ENCODE measurements at places on chromosomes 2 and 18. TPM values are rescaled to one million over a fixed set of nuclear protein-coding genes. Genes with fewer than 3 reads are reported as not detected.

- DNase-seq, result no peak
Measured at GRCh38 chr2:51516667-51517066, 484.7 kb upstream of the NRXN1 start.

- no peak for DNase-seq
Measured at GRCh38 chr2:151033271-151034248, 228.1 kb downstream of the RBM43 start.

Gene BZW1
- 92.9 TPM for total RNA-seq

DNA sequence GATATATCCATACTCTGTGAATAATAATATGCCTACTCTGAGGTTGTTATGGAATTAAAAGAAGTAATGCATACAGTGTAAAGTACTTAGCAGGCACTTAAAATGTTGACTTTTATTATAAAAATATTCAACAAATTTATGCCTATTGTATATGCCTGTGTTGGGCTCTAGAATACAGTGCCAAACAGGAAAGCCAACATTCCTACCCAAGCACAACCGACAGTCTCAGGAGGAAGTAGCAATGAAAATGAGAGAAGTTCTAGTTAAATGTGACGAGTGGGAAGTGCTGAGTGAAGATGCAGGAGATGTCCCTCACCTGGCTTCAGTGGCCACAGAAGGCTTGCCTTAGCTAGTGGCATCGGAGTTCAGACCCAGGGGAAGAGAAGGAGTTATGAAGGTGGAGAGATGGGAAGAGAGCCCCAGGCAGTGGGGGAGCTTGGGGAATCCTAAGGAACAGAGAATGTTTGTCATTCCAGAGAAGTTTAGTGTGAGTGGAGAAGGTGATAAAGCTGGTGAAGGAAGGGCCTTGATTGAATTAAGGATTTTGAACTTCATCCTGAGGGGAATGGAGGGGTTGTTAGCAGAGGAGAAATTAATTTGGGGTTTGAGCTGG lies 105.4 kb upstream of the CNGA3 start:
- DNase-seq, result no peak

Gene CRYGD
- not detected for total RNA-seq

Gene INPP5D
- total RNA-seq, result 6.8 TPM

GRCh38 chr2:23709311-23709710 lies 217.6 kb downstream of the ATAD2B start:
- DNase-seq, result no peak

DNA sequence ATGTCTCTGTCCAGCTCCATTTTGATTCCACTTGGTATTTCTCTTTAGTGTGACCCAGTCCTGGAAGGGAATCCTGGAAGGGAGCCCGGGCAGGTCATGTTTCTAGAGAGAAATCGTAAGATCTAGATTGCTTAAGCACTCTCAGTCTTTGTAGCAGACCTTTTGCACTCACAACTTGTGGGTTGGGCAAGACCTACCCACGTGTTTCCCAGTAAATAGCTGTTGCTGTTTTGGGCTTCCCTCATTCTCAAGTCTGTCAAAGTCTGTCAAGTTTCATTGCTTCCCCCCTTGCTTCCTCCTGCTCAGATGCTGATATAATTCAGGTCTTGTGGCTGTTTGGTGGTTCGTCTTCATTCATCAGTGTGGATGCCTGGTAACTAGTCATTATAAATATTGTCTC lies 17.4 kb upstream of the NEMP2 start:
- DNase-seq, result peak; percentile 76

Gene CHRNG
- not detected for total RNA-seq

Gene OTX1
- 0.14 TPM for total RNA-seq

DNA sequence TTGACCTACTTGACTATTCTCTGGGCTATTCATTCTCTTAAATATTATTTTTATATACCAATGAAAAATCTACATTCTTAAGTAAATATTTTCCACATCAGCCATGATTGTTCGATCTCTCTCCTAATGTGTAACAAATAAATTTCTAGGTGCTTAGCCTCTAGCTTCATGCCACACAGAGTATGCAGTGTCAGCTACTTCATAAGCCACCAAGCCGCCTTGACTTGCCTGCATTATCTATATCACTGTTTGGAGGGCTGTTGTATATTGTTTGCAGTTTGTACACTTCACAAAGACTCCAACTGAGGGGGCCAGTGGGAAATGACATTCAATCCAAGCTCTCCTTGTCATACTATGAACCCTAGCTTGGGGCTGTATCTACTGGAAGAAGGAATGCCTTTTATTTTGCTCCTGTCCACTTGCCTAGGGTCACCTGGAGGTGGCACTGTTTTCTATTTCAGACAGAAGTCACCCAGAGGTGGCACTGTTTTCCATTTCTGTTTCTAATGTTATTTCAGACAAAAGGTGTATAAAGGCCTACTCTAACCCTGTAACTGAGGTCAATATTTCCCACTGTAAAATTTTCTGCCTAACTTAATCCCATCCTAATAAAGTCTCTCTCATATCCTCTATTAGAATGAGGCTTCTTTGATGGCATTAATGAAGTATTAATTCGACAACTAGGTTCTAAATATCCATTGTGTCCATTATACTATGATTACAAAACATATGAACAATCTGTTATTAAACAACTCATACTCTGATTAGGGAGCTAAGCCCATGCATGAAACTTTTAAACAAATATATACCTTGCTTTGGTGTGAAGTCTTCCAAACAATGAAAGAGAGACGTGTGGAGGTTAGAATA lies 36.4 kb downstream of the COL5A2 start:
- DNase-seq, result no peak

Gene ANKRD30B
- not detected for total RNA-seq

GRCh38 chr18:54316071-54316820 lies 41.4 kb downstream of the STARD6 start:
- no peak for DNase-seq

GRCh38 chr2:21038403-21039073 lies 5.3 kb downstream of the APOB start:
- no peak for DNase-seq

- DNase-seq, result peak; percentile 82
Measured at GRCh38 chr2:221166292-221166691, 405.8 kb downstream of the EPHA4 start.

Gene VWA3B
- 0.09 TPM for total RNA-seq

Gene PROKR1
- total RNA-seq, result 0.04 TPM

Gene C2orf15
- 2.3 TPM for total RNA-seq

GRCh38 chr2:120630031-120630701 lies 105.5 kb upstream of the GLI2 start:
- DNase-seq, result no peak

DNA sequence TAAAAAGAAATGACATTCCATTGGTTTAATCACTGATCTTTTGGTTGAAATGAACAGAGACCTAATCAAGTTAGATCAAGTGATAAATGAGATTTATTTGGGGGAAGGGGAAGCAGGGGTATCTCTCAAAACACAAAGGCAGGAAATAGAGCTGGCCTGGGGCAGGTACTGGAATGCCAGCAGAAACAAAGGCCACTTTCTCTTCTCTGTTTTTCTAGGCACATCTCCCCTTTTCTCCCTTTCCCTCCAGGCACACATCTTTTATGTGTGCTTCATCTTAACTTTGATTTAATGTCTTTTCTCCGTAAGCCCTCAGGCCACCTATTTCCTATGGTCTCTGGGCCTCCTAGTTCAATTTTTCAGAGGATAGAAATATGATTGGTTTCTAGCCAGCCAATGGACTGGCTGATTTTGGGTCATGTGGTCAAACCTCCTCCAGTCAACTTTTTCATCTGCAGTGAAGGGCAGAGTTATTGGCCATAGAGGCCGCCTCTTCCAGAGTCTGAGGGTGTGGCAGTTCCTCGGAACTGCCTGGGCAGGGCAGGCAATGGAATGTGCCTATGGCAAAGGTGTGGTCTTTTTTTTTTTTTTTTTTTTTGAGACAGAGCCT lies 58.9 kb upstream of the FAM136A start:
- no peak for DNase-seq

Gene LAMA1
- total RNA-seq, result 36.8 TPM

GRCh38 chr2:119821266-119821665 lies 61.5 kb downstream of the PTPN4 start:
- no peak for DNase-seq

- DNase-seq, result no peak
Measured at GRCh38 chr2:106537047-106537446, 49.9 kb downstream of the CD8B2 start.

Gene CFAP65
- total RNA-seq, result 0.07 TPM

DNA sequence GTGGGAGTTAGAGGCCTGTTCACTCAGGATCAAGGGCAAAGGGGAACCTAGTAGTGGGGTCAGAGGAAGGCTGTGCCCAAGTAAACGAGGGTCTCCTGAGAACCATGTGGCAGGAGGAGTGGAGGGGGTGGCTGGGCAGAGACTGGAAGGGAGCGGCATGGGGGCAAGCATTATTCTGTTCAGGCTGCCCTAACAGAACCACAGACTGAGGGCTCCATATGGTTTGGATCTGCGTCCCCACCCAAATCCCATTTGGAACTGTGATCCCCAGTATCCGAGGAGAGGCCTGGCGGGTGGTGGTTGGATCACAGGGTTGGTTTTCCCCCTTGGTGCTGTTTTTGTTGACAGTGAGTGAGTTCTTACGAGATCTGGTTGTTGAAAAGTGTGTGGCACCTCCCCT lies 287.0 kb downstream of the PHLPP1 start:
- no peak for DNase-seq

- no peak for DNase-seq
Measured at GRCh38 chr2:72570413-72570812, 255.4 kb downstream of the EXOC6B start.

Gene DYSF
- total RNA-seq, result 57.4 TPM

DNA sequence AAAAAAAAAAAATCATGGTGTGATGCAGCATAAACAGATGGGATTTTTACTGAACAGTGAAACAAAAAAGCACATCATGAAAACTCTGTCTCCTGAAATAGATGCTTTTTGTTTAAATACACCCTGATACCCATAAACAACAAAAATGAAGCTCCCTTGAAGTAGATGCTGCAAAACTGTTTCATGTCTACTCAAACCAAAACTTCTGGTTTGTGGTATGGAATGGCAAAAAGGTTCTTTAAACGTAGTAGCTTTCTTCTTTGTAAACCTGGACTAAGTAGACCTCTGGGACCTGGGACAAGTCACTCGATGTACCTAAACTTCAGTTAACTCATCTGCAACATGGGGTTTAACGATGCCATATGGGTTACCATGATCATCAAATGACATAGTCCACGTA lies 64.4 kb upstream of the RAPH1 start:
- no peak for DNase-seq

Gene NAT8
- not detected for total RNA-seq

DNA sequence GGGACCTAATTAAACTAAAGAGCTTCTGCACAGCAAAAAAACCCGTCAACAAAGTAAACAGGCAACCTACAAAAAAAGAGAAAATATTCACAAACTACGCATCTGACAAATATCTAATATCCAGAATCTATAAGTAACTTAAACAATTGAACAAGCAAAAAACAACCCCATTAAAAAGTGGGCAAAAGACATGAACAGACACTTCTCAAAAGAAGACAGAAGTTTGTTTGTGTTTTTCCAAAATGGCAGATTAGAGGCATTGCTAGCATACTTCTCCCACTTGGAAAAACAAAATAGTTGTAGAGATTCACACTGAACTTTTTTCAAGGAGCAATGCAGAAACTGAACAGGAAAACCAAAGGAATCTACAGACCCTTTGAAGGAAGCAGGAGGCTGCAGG lies 37.6 kb downstream of the FLACC1 start:
- no peak for DNase-seq

Gene EIPR1
- total RNA-seq, result 23.2 TPM

All from cardiac muscle cell (in vitro differentiated cells and primary cell).